ENCODE measurements at places on chromosomes 13 and 19.

DNA sequence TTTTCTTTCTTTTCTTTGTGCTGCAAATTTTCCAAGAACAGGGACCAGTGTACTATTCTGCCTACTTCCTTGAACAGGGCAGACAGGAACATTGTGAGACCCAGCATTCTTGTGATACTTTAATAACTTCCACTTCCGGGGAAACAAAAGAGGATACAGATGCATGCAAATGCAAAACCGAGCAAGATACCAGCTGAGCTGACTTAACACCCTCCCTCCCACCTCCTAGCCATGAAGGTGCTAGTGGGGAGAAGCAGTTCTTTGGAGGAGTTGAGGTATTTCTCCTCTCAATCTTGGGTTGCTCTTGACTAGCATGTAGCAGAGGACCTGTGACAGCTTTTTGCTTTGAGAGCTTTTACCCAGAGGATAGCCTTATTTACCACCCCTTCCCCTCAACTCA lies 111.2 kb downstream of the KLF5 start:
- no peak for DNase-seq

DNA sequence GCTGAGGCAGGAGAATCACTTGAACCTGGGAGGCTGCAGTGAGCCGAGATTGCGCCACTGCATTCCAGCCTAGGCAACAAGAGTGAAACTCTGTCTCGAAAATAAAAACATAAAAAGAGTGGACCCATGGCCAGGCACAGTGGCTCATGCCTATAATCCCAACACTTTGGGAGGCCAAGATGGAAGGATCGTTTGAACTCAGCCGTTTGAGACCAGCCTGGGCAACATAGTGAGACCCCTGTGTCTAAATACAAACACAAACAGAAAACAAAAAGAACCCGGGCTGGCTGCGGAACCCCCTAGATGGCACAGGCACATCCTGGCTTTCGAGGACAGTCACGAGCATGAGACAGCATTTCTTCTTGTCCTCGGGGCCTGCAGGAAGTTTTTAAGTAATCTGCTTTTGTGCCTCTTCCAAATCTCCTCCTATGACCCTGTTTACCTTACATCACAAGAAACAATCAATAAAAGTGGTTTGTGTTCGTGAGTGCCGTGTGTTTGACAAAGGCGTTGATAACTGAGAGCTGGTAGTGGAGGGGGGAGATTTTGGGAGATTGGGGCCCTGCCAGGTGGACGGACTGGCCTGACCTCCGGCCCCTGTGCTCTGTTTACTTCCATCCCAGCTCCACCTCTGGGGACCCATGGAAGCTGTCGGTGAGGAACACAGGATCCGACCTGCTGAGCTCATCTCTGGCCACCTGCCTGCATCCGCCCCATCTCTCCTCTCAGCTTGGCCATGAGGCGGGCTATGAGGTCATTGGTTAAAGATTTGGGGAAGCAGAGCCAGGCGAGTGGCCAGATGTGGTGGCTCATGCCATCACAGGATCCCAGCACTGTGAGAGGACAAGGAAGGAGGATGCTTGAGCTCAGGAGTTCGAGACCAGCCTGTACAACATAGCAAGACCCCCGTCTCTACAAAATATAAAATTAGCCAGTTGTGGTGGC lies 5.9 kb upstream of the GDF15 start:
- DNase-seq = peak; percentile 69

GRCh38 chr19:19205416-19206410 lies 2.5 kb upstream of the NR2C2AP start:
- DNase-seq = no peak

GRCh38 chr13:113734099-113734825 lies 24.8 kb upstream of the TMEM255B start:
- DNase-seq = no peak

DNA sequence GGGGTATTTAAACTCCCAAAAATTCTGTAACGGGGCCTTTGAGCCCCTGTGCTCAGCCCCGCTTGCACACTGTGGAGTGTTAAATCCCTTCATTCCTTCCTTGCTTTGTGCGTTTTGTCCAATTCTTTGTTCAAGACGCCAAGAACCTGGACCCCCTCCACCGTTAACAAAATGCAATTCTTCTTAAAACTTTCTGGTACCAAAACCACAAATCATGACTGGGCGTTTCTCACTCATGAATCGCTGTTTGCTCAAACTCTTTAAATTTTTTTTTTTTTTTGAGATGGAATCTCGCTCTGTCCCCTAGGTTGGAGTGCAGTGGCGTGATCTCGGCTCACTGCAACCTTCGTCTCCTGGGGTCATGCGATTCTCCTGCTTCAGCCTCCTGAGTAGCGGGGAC lies 881 bp downstream of the ZNF20 start:
- DNase-seq = no peak

DNA sequence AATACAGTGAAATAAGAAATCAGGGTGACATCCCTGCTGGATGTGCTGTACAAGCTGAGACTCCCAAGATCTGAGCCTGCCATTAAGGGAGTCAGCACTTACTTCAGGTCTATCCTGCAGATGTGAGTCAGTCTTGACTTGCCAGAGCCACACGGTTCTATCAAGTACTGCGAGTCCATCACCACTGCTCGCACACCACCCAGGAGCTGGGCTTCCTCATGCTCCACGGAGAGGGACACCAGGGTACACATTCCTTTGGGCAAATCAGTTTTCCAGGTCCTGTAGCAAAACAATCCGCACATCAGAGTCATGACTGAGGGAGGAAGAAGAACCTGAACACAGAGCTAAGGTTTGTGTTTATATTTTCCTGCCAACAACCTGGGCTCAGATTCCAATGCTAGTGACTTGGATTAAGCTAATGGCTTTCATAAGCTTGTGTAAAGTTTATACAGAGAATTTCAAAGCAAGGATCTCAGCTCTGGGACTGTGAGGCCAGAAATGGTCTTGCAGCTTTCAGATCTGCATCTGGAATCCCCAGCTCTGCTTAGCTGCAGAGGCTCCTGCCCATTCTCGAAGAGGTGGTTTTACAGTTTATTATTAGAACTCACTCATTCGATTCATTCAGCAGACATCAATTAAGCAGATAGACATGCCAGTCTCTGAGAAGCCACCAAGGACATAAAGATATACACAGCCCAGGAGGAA lies 90.6 kb downstream of the KL start:
- no peak for DNase-seq

DNA sequence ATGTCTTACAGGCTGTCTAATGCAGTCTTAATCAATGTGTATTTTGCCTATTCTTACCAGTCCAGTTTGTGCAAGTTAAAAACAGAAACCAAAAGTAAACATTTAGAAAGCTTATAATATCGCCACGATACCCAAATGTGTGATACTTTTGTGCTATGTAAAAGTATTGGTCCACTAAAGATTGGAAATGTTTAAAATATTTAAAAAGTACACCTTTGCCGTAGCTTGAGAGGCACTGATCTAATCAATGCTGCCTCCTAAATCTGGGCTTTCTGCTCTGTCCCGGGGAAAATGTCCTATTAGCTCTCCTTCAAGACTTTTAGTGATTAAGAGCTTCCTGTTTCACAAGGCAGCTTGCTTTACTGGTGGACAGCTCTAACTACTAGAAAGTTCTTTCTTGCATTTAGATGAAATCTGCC lies 64.7 kb downstream of the DNAJC15 start:
- DNase-seq = no peak

- DNase-seq = no peak
Observed at GRCh38 chr13:69496981-69497380, 610.6 kb upstream of the ATXN8OS start.

- peak; percentile 55 for DNase-seq
Observed at GRCh38 chr13:97339019-97339987, 94.7 kb upstream of the RAP2A start.

DNA sequence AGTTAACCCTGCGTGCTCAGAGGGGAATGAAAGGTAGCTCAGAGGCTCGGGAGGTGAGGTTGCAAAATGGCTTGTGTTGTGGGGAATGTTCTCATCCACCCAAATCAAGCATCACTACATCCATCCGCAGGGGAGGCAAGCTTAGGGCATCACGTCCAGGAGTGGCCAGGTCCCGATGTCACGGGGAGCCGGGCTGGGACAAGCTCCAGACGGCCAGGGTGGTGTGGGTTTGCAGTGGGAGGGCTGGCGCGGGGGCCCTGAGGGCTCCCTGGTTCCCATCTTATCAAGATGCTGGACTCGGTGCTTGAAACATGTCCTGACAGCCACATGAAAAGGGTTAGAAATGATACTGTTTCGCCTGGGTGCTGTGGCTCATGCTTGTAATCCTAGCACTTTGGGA lies 25.8 kb downstream of the EPN1 start:
- no peak for DNase-seq

DNA sequence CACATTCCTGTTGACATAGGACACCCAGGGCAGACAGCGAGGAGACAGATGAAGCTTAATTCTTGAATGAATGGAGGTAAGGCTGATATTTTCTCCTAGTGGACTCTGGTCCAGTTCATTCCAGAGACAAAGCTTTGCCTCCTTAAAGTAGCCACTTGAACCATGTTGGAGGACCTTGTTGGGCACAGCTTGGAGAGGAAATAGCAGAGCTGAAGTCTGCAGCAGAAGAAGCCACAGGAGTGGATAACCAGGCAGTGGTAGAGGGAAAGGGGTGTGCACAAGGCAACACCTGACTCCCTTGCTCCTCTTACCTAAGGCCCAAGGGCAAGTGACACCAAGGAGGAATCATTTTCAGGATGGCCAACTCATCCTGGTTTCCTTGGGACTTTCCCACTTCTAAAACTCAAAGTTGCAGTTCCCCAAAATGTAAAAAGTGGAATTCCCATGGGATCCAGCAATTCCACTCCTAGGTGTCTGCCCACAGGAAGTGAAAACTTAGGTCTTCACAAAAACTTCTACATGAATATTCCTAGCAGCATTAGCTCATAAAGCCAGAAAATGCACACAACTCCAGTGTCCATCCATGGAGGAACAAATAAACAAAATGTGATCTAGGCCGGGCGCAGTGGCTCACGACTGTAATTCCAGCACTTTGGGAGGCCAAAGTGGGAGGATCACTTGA lies 6.6 kb upstream of the RFX2 start:
- DNase-seq = no peak

- DNase-seq = peak; percentile 82
Observed at GRCh38 chr19:54207983-54208783, 7.5 kb downstream of the RPS9 start.

GRCh38 chr19:29402563-29402962 lies 123.2 kb upstream of the VSTM2B start:
- no peak for DNase-seq

DNA sequence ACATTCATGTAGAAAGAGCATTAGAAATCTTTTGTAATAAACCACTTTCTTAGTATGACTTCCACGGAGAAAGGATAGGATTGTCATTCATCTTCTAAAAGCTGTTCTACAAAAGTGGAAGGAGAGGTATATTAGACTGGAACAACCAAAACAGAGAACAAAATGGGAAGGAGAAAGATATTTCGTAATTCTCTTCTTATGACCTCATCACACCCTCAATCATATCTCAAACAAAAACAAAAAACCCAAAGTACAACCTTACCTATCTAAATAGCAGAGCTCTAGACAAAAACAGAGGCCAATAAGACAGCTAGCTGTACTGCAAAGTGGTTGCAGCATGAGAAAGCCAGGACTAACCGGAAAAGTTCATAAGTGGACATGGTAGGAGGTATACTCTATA lies 46.3 kb downstream of the DACH1 start:
- DNase-seq = no peak

DNA sequence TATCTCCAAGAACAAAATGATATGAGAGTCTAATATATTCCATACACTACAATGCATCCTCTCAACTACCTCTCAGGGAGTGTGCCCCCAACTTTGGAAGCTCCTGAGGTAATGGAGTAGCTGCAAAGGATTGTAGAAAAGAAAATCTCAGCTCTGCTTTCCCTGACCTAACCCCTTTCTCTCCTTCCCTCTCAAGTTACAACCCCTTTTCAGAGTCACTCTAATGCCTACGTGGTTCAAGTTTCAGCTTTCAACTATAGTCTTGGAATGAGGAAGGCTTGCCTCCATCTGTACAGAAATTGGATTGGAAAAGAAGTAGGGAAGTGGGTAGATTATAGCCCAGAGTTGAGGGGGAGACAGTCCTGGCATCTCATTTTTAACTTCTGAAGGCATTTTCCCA lies 256.0 kb downstream of the PCDH9 start:
- DNase-seq = no peak

- DNase-seq = no peak
Observed at GRCh38 chr13:86684402-86684801, 885.2 kb upstream of the SLITRK6 start.

- no peak for DNase-seq
Observed at GRCh38 chr13:30153545-30154426, 153.6 kb downstream of the KATNAL1 start.

DNA sequence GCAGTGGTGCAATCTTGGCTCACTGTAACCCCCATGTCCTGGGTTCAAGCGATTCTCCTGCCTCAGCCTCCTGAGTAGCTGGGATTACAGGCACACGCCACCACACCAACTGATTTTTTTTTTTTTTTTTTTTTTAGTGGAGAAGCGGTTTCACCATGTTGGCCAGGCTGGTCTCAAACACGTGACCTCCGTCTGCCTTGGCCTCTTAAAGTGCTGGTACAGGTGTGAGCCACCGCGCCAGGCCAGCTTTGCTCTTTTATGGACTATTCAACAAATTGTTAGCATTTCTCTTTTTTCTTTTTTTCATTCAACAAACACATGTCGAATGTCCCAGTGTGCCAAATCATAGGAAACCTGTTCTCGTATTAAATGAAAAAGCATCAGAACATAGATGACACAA lies 99.6 kb downstream of the INSR start:
- no peak for DNase-seq

- no peak for DNase-seq
Observed at GRCh38 chr19:40253611-40254092, 27.2 kb upstream of the CCNP start.

GRCh38 chr13:61477619-61478018 lies 62.0 kb upstream of the PCDH20 start:
- DNase-seq = no peak

DNA sequence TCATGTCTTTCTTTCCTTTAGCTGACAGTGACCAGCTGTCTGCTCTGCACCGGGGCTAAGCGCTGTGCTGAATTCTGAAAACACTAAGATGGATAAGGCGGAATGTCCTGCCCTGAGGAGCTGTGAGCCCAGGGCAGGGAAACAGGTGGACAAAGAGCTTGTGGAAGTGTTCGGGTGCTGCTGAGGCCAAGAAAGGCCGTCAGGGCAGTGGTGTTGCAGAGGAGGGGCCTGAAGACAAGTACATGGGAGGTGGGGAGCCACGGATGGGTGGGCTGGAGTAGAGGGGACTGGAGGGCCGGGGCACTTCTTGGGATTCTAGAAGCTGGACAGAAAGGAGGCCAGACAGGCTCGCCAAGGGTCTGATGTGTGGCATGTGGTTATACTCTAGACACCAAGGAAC lies 66.2 kb upstream of the GPR183 start:
- no peak for DNase-seq

DNA sequence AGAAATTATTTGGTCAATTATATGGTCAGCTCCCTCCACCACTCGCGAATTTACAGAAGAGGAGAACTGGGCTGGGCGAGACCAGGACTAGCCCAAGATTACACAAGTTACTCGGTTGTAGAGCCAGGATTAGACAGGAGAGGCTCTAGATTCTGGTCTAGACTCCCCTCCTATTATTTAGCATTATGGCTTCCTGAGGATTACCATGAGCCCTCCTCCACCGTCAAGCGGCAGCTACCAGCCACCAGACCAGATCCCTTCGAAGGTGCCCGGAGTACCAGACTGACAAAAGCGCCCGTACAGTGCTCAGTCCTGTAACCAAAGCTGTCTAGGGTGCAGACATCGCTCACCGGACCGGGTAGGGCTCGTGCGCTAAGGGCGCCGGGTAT lies 497 bp upstream of the MLNR start:
- DNase-seq = no peak

GRCh38 chr19:46974181-46974580 lies 45.5 kb upstream of the NPAS1 start:
- no peak for DNase-seq

Measured in trophoblast cell (in vitro differentiated cells and primary cell).